NCI-H524 treated with DMSO at 0.1 percent for 48 hours (cell line): ENCODE measurements at places on chromosomes 6 and 20.

GRCh38 chr6:20479526-20479925, 54.7 kb upstream of the CDKAL1 start:
- DNase-seq, result no peak

DNA sequence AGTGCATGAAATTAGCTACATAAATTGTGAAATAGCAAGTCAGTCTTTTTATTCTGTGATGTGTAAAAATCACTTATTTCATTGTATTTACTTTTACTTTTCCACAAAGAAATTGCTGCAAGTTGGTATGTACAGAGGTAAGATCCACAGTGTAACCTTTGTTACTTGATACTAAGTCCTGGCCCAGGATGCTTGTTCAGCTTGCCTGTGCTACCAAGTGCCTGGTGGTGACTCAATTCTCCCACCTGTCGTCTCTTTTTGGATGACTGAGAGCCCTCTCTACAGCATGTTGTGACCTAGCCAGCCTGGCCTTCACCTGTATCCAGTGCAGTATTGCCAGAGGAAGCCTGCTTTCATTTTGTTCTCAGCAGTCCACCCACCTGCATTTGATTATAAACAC, 54.9 kb downstream of the ANKRD6 start:
- no peak for DNase-seq

- peak; percentile 78 for DNase-seq
These were observed 163.0 kb downstream of the SLC24A3 start for GRCh38 chr20:19375395-19375794.

DNA sequence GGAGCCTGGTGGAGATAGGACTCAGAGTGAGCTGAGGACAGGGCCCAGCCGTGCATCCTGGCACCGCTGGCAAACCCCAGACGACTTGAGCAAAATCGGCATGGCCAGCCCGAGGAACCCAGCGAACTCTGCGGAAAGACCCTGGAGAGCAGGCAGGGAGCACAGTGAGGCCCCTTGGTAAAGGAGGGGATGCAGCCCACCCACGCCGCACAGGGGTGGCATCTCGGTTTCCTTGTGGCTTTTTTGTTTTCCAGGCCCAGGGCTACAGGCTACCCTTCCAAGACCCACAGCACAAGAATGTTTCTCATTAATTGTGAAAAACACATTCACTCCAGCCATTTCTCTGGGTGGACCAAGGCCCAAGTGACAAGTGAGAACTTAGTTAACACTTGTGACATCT, 71.4 kb downstream of the BMP7 start:
- no peak for DNase-seq

DNA sequence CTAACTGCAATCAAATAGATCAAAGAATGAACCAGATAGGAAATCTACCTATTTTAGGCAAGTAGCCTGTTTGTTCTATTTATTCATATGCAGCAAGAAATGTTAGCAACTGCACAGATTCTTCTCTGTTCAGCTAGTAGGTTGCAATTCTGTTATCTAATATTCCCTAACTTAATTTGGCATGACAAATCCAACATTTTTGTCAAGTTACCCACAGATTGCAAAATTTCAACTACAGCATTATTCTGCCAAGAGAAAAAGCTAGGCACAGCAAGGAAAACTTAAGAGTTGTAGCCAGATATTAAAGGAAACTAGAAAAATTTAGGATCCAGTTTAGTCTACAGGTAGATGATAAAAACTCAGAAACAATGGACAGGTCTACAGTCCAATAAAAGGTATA, 104.4 kb upstream of the SYNCRIP start:
- DNase-seq, result no peak

DNA sequence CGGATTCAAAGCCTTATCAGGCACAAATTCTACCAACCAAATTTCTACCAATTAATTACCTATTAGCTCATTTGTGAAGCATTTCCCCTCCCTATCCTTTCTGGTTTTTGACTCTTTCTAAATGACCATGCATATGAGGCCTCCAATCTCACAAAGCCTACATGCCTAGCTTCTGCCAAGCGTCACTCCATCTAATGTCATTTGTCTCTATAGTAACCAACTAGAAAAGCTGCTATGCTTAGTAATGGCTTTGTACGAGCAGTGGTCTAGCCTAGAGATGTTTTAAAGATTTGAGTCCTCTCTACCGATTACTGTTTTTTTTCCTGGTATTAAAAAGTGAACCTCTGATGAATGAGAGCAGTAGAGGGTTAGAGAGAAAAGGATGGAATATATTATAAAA, 4.8 kb upstream of the ASF1A start:
- no peak for DNase-seq

DNA sequence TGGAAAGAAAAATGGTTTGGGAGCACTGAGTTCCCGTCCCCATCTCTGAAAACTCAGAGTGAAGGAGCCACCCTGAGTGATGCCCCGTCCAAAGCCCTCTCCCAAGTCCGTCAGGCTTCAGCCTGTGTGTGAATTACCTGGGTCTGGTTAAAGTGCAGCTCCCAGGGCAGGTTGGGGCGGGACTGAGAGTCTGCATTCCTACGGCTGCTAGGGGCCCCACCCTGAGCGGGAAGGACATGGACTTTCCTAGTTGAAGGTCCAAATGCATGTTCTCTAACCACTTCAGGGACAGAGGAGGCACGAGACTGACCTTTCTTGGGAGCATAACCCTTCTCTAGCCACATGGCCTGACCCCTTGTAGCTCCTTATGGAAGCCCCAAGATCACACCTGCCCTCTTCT, 97.2 kb downstream of the SYNDIG1 start:
- DNase-seq, result no peak

- DNase-seq, result no peak
These were observed 43.7 kb upstream of the CEP162 start for GRCh38 chr6:84271061-84271716.

DNA sequence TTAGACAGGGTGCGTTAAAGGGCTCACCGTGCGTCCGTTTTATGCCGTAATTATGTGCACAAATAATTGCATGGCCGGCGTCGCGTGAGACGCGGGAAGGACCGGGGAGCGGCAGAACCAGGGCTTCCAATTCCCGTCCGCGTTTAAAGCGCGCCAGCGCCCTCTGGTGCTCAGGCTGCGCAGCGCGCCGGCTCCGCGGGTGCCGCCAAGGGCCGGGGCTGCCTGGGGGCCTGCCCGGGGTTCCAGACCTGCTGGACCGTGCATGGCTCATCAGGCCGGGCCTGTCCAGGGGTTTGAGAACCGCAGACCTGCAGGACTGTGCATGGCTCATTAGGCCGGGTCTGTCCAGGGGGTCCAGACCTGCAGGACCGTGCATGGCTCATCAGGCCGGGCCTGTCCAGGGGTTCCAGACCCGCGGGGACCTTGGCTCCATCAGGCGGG, 369.0 kb downstream of the THBS2 start:
- no peak for DNase-seq

DNA sequence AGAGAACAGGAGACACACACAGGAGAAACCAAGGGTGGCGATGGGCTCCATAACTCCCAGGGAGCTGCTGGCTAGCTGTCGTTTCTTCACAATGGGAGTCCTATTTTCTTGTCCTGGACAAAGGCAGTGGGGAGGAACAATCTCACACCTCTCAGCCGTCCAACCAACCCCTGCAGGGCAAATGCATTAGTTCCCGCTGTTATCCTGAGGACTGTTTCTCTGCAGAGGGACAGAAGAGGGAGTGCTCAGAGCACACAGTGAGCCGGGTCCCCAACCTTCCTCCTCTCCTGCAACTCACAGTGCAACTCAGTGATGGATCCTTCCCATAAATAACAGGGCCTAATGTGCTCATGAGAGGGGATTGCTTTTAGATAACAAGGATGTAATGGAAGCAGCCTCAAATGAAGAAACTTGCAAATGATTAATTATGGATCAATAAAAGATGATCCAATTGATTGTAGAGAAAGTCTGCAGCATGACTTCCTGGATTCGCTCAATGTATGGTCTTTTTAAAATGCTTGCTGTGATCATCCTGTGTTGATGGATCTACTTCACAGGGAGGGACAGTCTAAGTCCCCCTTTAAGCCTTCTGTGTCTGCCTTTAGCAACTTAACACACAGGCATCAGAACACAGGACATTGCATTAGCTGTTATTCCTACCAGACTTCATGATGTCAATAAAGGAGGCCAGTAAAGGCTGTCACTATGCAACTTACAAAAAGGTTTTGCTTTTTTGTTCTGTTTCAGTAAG, 453.4 kb upstream of the AGPAT4 start:
- DNase-seq, result no peak

DNA sequence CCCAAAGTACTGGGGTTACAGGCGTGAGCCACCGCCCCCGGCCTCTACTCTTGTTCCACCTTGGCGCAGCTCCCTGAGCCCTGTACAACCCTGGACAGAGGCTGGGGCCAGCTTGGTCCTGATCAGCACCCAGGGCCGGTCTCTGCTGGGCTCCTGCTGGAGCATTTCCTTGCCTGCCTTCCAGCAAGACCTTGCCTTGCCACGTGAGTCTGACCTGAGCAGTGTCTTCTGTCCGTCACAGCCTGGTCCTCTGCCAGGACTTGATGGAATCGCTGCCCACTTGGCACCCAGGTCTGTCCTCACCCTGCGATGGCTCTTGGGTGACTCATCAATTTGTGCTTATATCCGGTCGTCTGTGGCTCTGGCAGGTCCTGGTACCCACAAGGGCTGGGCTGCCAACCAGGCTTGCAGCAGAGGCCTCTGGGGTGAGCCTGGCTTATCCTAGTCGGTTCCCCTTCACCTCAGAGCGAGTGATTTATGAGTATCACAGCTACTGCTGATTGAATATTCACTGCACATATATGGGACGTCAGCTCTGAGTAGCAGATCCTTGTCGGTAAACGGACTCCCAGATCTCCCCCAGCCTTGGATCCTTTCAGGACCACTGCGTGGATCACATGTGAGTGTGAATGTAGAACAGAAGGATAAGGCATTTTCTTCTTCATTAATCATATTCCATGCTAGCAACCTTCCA, 10.1 kb upstream of the SULF2 start:
- DNase-seq, result no peak

GRCh38 chr6:75609639-75610590, 8.2 kb downstream of the SENP6 start:
- DNase-seq, result no peak
